Calu3 (cell line): ENCODE measurements at places on chromosomes 3 and 15. TPM values are rescaled to one million over a fixed set of nuclear protein-coding genes. Genes with fewer than 3 reads are reported as not detected.

NCBP2 gene
- 67.1 and 71.5 TPM in 2 replicates for total RNA-seq

KNG1 gene
- not detected in 2 replicates for total RNA-seq

ARL14 gene
- total RNA-seq, result 104 and 197 TPM in 2 replicates

MRAS gene
- 12.7 and 13.2 TPM in 2 replicates for total RNA-seq

OSTN gene
- total RNA-seq, result not detected in 2 replicates

DNA sequence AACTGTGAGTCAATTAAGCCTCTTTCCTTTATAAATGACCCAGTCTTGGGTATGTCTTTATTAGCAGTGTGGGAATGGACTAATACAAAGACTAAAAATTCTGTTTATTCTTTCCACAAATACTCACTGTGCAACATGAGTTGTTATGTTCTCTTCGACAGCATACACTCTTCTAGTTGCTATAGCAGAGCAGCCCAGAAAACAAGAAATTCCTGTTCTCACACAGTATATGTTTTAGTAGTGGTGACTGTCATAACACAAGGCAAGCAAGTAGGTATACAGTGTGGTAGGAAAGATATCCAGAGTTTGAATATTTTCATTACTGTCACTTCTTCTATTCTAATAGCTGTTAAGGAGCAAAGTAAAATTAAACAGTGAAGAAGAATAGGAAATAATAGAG lies 453.3 kb downstream of the ROBO1 start:
- H3K4me1 ChIP-seq, result peaks cover 10% of the 10 kb centered on the region
- no peak for DNase-seq
- no peak overlapping the region for H3K4me3 ChIP-seq
- H3K36me3 ChIP-seq, result no peaks in the 10 kb centered on the region
- no peaks in the 10 kb centered on the region for H3K27me3 ChIP-seq

- no peak overlapping the region for H3K27ac ChIP-seq
- DNase-seq, result no peak
- H3K4me3 ChIP-seq, result no peak overlapping the region
- H3K36me3 ChIP-seq, result no peaks in the 10 kb centered on the region
- H3K27me3 ChIP-seq, result no peaks in the 10 kb centered on the region
These were observed 125.1 kb downstream of the GABRG3 start for GRCh38 chr15:27095886-27096624.

- no peak overlapping the region for H3K27ac ChIP-seq
- H3K36me3 ChIP-seq, result no peaks in the 10 kb centered on the region
- H3K4me1 ChIP-seq, result no peaks in the 10 kb centered on the region
- H3K4me3 ChIP-seq, result no peak overlapping the region
These were observed 33.3 kb downstream of the ZMAT3 start for GRCh38 chr3:179038216-179038898.

- H3K36me3 ChIP-seq, result no peaks in the 10 kb centered on the region
- H3K4me3 ChIP-seq, result no peak overlapping the region
- H3K4me1 ChIP-seq, result no peaks in the 10 kb centered on the region
These were observed 226.8 kb downstream of the PLCL2 start for GRCh38 chr3:17111586-17111985.

DNA sequence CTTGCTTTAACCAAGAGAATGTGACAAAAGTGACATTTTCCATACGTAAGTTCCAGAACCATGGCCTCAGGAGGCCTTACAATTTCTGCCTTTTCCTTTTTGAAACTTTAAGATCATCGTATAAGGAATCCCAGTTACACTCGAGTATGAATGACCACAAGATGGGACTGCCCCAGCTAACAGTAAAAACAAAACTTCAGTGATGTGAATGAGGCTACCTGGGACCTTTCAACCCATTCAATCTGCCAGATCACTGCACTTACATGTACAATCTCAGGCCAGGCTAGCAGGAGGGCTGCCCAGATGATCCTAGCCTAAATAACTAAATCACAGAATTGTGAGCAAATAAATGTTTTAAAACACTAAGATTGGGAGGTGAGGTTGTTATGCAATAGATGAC lies 328.8 kb downstream of the CNTN6 start:
- H3K36me3 ChIP-seq, result no peaks in the 10 kb centered on the region
- no peak overlapping the region for H3K4me3 ChIP-seq
- no peaks in the 10 kb centered on the region for H3K27me3 ChIP-seq
- no peak for DNase-seq
- H3K4me1 ChIP-seq, result no peaks in the 10 kb centered on the region

GRCh38 chr3:168139947-168140346 lies 44.2 kb upstream of the GOLIM4 start:
- no peaks in the 10 kb centered on the region for H3K4me1 ChIP-seq
- H3K27ac ChIP-seq, result no peak overlapping the region
- H3K36me3 ChIP-seq, result no peaks in the 10 kb centered on the region
- no peak for DNase-seq
- H3K27me3 ChIP-seq, result no peaks in the 10 kb centered on the region

DNA sequence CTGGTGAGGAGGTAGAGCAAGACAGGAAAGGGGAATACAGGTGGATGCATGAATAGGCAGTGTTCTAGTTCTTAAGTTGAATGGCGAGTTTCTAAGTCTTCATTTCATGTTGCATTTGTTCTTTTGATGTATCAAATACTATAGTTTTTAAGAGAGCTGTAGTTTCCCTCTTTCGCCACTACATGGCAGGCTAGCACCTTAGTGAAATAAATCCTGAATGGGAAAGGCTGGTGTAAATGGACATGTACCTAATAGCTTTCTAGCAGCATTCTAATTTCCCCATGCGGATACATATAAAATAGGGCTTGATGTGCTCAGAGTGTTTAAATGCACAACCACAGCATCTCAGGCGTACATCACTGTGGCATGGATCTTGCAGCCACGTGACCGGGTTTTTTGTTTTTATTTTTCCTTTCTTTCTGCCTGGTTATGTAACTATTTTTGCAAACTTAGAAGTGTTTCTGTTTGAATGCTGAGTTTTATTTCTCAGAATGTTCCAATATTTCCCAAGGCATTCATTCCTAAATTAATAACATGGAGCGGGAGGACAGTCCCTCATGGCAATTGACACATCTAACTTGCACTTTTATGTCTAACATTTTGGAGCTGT lies 23.5 kb upstream of the CLN6 start:
- H3K4me1 ChIP-seq, result no peaks in the 10 kb centered on the region
- H3K27me3 ChIP-seq, result peaks cover 17% of the 10 kb centered on the region
- no peak overlapping the region for H3K4me3 ChIP-seq
- no peak overlapping the region for H3K27ac ChIP-seq

GRCh38 chr3:126858887-126859286 lies 124.0 kb upstream of the PLXNA1 start:
- DNase-seq, result no peak
- no peaks in the 10 kb centered on the region for H3K27me3 ChIP-seq
- H3K27ac ChIP-seq, result no peak overlapping the region
- no peak overlapping the region for H3K4me3 ChIP-seq
- H3K36me3 ChIP-seq, result no peaks in the 10 kb centered on the region

DNA sequence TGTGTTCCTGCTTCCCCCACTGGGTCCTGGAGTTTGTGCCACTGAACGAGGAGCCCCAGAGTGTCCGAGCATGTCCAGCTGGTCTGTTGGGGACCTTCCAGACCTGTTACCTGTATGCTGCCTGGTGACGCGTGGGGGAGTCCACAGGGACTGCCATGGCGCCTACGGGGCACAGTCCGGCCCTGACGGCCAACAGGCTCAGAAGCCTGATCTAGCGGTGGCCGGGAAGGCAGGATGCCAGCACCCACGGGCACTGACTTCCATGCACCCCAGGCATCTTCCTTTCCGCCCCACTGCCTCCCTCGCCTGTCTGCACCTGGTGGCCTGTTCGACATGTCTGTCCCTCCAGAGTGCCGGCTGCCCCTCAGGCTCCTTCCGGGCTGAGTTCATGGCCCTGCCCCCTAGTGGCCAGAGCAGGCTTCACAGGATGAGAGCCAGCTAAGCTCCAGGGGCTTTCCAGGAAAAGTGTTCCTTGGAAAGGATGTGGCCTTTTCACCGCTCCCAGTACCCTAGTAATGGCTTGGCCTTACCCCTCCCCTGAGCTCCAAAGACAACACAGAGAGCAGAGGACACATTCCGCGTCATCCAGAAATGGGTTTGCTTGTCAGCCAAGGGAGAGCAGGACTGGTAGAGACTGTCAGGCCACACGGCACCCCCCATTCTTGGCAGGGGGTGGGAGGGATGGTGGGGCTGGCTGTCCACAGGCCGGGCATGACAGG lies 35.7 kb downstream of the NGRN start:
- no peak overlapping the region for H3K27ac ChIP-seq
- H3K27me3 ChIP-seq, result no peaks in the 10 kb centered on the region
- H3K36me3 ChIP-seq, result no peaks in the 10 kb centered on the region
- no peak overlapping the region for H3K4me3 ChIP-seq

GRCh38 chr3:123349201-123349535 lies 99.7 kb downstream of the ADCY5 start:
- peaks cover 74% of the 10 kb centered on the region for H3K27me3 ChIP-seq
- no peak overlapping the region for H3K4me3 ChIP-seq
- no peak for DNase-seq
- no peaks in the 10 kb centered on the region for H3K36me3 ChIP-seq
- no peak overlapping the region for H3K27ac ChIP-seq
- H3K4me1 ChIP-seq, result no peaks in the 10 kb centered on the region

GRCh38 chr15:85504749-85505676 lies 124.6 kb downstream of the AKAP13 start:
- DNase-seq, result peak; percentile 63
- peak overlapping the region; percentile 26 for H3K27ac ChIP-seq
- no peaks in the 10 kb centered on the region for H3K36me3 ChIP-seq
- no peak overlapping the region for H3K4me3 ChIP-seq
- peaks cover 32% of the 10 kb centered on the region for H3K4me1 ChIP-seq

- no peak for DNase-seq
- H3K27ac ChIP-seq, result no peak overlapping the region
- no peaks in the 10 kb centered on the region for H3K4me1 ChIP-seq
- H3K27me3 ChIP-seq, result no peaks in the 10 kb centered on the region
- no peaks in the 10 kb centered on the region for H3K36me3 ChIP-seq
These were observed 384.7 kb downstream of the NTRK3 start for GRCh38 chr15:87871731-87872320.

DNA sequence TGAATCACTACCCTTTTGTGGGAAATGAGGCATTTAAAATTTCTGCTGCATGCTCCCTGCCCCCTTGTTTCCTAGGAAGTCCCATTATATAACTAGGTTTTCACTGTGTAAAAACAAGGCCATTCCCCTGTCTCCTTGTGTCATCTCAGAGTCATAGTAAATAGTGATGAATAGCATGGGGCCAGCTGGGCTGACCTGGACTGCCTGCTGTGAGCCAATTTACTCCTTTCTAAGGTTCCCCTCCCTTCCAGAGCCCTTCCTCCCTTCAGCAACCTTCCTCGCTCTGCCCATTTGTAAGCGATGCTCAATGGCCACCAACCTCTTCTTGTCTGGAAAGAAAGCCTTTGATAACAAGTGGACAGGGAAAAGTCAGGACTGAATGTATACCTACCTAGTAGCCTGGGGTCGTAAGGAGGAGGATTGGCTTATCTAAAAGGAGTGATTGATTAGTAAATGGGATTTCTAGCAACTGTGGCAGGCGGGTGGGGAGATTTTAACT lies 11.7 kb downstream of the ITGA11 start:
- no peak overlapping the region for H3K4me3 ChIP-seq
- no peak for DNase-seq
- H3K27me3 ChIP-seq, result peaks cover 39% of the 10 kb centered on the region
- peaks cover 16% of the 10 kb centered on the region for H3K4me1 ChIP-seq
- no peak overlapping the region for H3K27ac ChIP-seq

GRCh38 chr3:129039271-129040038 lies 21.1 kb upstream of the GP9 start:
- no peak overlapping the region for H3K4me3 ChIP-seq
- peaks cover 76% of the 10 kb centered on the region for H3K27me3 ChIP-seq
- H3K27ac ChIP-seq, result no peak overlapping the region
- H3K36me3 ChIP-seq, result no peaks in the 10 kb centered on the region
- DNase-seq, result peak; percentile 73
- peaks cover 8% of the 10 kb centered on the region for H3K4me1 ChIP-seq

GRCh38 chr15:59013246-59013873 lies 25.9 kb downstream of the RNF111 start:
- H3K27ac ChIP-seq, result no peak overlapping the region
- no peak for DNase-seq
- no peaks in the 10 kb centered on the region for H3K27me3 ChIP-seq
- H3K4me1 ChIP-seq, result no peaks in the 10 kb centered on the region

DNA sequence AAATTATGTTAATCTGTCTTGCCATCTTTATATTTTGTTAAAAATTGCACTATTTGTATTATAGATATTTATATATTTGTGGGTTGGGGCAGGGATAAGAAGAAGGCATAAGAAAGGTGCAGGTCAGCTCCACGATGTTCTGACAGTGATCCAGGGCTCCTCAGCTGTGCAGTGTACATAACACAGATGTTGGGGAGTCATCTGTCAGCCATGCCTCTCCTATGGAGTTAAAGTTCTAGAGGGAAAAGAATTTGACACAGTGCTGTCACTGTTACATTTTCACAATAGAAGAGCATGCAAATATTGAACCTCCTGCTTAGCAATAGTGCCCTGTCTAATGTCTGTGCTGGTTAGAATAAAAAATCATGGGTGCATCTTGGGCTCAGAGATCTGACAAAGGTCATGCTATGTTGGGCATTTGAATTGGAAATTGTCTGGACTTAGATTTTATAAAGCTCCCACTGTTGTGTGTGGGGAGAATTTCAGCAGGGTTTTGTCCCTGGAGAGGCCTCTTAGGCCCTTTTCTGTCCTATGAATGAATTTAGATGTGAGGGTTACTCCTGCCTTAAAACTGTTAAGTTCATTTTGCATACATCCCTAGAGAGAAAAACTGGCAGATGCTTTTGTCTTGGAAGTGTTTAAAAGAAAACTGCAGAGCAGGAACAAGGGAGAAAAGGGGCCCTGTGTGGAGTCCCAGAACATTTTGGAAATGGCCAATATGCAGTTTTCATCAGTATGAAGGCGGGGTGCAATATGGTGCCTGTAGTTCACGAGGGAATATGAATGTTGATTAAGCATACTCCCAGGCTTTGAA lies 20.4 kb downstream of the CDIN1 start:
- DNase-seq, result no peak
- no peaks in the 10 kb centered on the region for H3K36me3 ChIP-seq
- no peaks in the 10 kb centered on the region for H3K4me1 ChIP-seq
- no peaks in the 10 kb centered on the region for H3K27me3 ChIP-seq
- no peak overlapping the region for H3K27ac ChIP-seq
